Astrocyte (in vitro differentiated cells and primary cell): ENCODE measurements at places on chromosomes 6 and 20. TPM values are rescaled to one million over a fixed set of nuclear protein-coding genes. Genes with fewer than 3 reads are reported as not detected.
A peak's percentile ranks its signal among the peaks of the same experiment; 100 is the strongest.

DNA sequence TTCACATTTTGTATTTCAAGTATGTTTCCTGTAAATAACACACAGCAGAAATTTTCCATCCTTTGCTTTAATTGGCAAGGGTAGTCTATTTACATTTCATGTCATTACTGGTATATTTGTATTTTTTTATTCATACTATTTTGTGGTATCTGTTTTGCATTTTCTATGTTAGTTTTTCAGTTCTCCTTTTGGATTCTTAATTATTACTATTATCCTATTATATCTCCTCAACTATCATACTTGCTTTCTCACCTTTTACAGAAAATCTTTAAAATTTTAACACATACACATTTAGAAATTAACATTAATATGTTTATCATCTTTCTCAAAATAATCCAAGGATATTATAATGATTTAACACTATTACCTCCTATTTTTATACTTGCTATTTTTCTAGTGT is 918.3 kb upstream of the MAP3K7 start:
- DNase-seq, result no peak

- no peak for DNase-seq
These were observed 93.5 kb downstream of the DTNBP1 start for GRCh38 chr6:15569035-15569995.

The KIF3B gene
- total RNA-seq, result 27.9 and 28.5 TPM in 2 replicates

The ZSCAN16 gene
- total RNA-seq, result 1.9 and 2.5 TPM in 2 replicates

- DNase-seq, result peak; percentile 64
These were observed 122.0 kb upstream of the ID4 start for GRCh38 chr6:19715167-19715551.

GRCh38 chr6:134293659-134294161 is 24.2 kb downstream of the SGK1 start:
- DNase-seq, result no peak

The HDGFL1 gene
- not detected in 2 replicates for total RNA-seq

The TINAG gene
- total RNA-seq, result not detected in 2 replicates

GRCh38 chr6:21666853-21667681 is 73.5 kb downstream of the SOX4 start:
- peak; percentile 37 for DNase-seq

DNA sequence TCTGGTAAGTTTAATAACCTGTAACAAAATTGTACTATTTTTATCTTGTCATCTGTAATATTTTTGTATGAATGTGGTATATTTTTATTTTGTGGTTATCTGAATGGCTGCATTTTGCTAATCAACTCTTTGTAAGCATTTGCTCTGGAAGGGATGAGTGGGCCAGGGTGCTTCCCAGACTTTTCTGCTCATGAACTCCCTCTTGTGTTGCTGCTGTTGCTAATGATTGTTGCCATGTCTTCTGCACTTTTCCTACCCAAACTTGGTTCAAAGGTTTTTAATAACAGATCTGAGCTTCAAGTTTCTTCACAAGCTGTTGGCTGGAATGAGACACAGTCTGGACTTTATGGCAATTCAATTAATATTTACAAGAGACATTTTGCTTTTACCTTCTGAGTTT is 1005.7 kb downstream of the HACE1 start:
- DNase-seq, result no peak

DNA sequence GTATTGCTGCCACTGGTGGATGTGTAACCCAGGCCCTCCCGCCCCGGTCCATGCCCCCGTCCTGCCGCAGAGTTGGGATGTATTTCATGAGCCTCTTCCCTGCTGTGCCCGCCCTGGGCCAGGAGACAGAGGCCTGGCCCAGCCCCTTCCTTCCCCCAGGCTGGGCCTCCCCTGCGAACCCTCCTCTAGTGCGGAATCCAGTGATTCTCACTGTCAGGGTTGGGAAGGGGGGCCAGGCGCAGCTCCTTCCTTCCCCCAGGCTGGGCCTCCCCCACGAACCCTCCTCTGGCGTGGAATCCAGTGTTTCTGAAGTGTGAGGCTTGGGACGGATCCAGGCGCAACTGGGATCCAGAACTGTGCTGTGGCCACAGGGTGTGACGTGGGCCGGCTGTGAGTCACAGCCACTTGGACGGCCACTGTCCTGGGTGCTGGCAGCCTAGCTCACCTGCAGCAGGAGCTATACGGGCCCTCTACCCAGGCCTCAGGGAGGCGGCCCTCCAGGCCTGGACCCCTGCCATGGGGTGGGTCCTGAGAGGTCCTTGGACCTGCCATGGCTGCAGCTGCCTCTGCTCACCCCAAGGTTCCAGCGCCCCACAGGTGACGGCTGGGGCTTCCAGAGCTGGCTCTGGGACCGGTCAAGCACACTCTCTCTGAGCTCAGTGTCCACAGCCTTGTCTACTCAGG is 28.3 kb downstream of the COL20A1 start:
- peak; percentile 22 for DNase-seq

GRCh38 chr6:144447472-144447871 is 162.3 kb downstream of the UTRN start:
- peak; percentile 57 for DNase-seq

GRCh38 chr20:24862606-24863005 is 86.5 kb upstream of the CST7 start:
- no peak for DNase-seq

DNA sequence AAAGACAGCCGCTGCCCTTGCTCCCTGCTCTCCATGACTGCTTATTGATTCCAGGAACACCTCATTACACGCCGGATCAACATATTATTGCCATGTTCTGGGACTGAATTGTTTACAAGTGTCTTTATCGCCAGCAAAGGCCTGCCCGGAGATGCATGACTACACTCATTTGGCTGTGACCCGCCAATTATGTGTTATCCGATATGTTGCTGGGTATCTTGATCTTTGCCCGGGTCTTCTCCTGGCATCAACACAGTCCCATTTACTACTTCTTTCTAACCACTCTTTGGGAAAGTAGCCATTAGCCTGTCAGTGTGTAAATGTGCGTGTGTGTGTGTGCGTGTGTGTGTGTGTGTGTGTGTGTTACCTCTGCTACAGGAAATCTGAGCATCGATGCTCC is 15.4 kb downstream of the LINC00237 start:
- DNase-seq, result no peak

The TRIM40 gene
- not detected in 2 replicates for total RNA-seq

The CLPSL2 gene
- total RNA-seq, result not detected in 2 replicates

- no peak for DNase-seq
These were observed 74.6 kb downstream of the PERP start for GRCh38 chr6:138032571-138032970.

DNA sequence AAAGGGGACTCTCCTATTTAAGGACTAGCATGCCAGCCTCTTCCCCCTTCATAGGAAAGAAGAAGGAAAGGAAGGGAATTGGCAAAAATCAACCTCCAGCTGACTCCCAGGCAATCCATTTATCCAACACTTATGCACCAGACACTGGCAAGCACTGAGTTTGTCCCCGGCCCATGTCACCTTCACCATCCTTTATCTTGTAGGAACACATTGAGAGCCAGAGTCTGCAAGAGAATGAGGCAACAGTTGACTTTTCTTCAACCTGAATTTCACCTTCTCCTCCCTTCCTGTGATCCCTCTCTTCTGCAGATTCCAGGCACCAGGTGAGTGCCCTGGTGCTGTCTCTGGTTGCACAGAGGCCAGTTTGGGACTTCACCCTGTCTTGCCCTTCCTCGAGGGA is 264.3 kb upstream of the ECI2 start:
- DNase-seq, result no peak

The CPXM1 gene
- total RNA-seq, result 10.6 and 10.9 TPM in 2 replicates

GRCh38 chr6:130164251-130164650 is 58.5 kb downstream of the SAMD3 start:
- no peak for DNase-seq

DNA sequence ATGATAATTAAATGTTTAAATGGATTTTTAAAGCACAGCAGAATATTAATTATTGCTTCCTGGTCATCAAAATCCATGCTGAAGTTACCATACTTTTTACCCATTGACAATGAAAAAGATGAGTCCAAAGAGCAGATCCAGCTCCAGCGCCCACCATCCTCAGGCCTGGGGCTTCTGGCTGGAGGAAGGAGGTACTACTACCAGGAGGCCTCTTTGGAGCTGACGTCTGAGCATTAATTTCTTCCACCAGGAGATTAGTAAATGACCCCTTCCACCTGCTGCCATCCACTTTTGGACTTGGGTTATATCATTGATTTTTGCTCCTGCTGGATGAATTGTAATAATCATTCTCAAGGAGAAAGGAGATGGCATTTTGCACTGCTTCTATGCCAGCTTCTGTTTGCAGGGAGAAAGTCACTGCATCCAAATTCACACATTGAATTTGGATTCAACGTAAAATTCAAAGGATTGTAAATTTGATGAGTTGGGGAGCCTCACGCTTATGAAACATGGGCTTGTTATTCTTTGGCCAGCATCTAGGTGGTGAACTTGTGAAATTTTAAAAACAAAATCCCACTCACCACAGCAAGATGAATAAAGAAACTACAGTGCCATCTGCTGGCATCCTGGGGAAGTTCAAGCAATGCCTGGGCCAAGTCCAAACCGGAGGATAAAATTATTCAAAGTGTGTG is 121.8 kb downstream of the SASH1 start:
- DNase-seq, result peak; percentile 50

DNA sequence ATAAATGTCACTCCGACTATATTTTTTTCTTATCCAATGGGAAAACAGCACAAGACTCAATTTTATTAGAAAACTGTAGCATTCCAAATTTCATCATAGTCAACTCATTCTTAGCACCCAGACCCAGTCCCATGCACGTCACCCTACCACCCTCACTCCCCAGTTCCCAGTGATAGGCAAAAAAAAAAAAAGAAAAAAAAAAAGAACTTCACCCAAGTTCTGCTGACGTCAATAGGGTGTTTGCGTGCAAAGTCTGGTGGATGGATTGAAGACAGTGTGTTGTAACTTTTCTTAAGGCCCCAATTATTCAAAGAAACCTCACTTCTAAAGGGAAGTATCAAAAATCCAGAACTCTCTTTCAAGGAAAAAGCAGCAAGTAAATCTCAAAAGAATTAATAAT is 213.9 kb upstream of the PRDM1 start:
- DNase-seq, result no peak

The EDN3 gene
- not detected in 2 replicates for total RNA-seq

The SLC22A3 gene
- total RNA-seq, result 0.57 and 0.89 TPM in 2 replicates

The GTSF1L gene
- not detected in 2 replicates for total RNA-seq

The LRFN2 gene
- 0.32 and 0.94 TPM in 2 replicates for total RNA-seq

- no peak for DNase-seq
These were observed 62.9 kb downstream of the ZMYND8 start for GRCh38 chr20:47293631-47294030.

The XKR7 gene
- 0.36 and 0.48 TPM in 2 replicates for total RNA-seq

DNA sequence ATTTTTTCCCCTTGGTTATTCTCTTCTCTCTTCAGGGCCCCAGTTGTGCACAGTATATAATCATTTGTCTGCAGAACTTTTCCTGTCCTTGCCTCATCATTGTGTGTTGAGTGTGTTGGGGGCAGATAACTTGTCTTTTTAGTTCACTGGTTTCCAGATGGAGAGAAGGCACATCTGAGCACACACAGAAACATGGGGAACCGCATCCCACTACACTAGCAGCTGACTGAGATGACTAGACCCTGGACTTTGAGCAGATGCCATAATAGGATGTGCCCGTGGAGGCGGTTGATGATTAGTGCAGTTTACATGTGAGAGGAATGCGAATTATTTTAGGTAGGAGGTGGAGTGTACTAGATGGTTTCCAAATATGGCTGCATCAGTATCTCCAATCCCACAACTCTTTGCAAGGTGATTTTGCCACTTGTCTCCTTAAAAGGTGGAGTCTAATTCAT is 26.5 kb upstream of the SH3BGRL2 start:
- DNase-seq, result peak; percentile 98

GRCh38 chr6:152301765-152302568 is 335.2 kb downstream of the SYNE1 start:
- DNase-seq, result peak; percentile 84
